Type B pancreatic cell (in vitro differentiated cells): ENCODE measurements at places on chromosomes 7 and 10.

- no peak overlapping the region for H3K27ac ChIP-seq
- peaks cover 23% of the 10 kb centered on the region for H3K36me3 ChIP-seq
- DNase-seq, result no peak
- peaks cover 18% of the 10 kb centered on the region for H3K4me1 ChIP-seq
These were observed 189.3 kb downstream of the MAD1L1 start for GRCh38 chr7:2043316-2044039.

DNA sequence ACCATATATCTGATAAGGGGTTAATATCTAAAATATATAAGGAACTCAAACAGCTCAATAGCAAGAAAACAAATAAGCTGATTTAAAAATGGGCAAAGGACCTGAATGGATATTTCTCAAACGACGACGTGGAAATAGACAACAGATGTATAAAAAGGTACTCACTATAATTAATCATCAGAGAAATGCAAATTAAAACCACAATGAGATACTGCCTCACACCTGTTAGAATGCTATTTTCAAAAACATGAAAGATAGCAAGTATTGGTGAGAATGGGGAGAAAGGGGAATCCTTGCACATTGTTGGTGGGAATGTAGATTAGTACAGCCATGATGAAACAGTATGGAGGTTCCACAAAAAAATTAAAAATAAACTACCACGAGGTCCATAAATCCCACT lies 163.2 kb downstream of the DKK1 start:
- H3K4me3 ChIP-seq, result no peak overlapping the region
- no peaks in the 10 kb centered on the region for H3K4me1 ChIP-seq
- H3K27me3 ChIP-seq, result no peaks in the 10 kb centered on the region
- no peak overlapping the region for H3K27ac ChIP-seq
- H3K36me3 ChIP-seq, result no peaks in the 10 kb centered on the region
- no peak for DNase-seq

GRCh38 chr7:32524631-32525030 lies 29.3 kb downstream of the AVL9 start:
- H3K27me3 ChIP-seq, result no peaks in the 10 kb centered on the region
- no peak for DNase-seq
- H3K4me3 ChIP-seq, result no peak overlapping the region
- no peak overlapping the region for H3K27ac ChIP-seq
- H3K4me1 ChIP-seq, result no peaks in the 10 kb centered on the region
- H3K36me3 ChIP-seq, result peaks cover 40% of the 10 kb centered on the region

DNA sequence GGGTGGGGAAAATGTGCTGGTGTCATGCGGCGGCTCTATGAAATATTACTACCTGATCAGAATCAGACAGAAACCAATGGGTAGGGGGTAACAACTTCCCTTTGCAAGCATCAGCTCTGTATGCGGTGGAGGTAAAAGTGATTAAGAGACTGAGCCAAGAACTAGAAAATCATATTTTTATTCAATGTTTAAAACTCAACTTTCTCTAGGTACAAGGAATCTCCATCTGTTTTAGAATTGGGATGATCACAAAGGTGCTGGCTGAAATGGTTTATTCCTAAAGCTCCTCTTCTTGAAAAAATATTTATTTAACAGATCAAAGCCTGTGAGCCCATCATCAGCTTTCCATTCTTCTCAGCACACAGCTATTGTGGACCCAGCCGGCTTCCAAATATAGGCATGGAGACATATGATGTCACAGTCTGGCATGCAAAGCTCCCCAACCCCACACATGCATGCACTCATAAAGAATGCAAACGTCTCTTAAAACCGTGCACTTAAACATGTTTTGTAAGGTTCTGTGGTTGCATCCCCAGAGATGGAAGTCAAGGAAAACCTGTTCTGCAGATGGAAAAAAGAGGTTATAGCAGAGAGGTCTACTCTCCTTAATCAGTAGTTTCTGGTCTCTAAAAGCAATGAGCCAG lies 126.0 kb downstream of the SKIDA1 start:
- H3K36me3 ChIP-seq, result peaks cover 8% of the 10 kb centered on the region
- peak overlapping the region; percentile 98 for H3K27ac ChIP-seq
- H3K27me3 ChIP-seq, result no peaks in the 10 kb centered on the region

GRCh38 chr10:8245131-8245813 lies 190.8 kb downstream of the GATA3 start:
- no peaks in the 10 kb centered on the region for H3K4me1 ChIP-seq
- H3K4me3 ChIP-seq, result no peak overlapping the region
- no peak for DNase-seq
- H3K27me3 ChIP-seq, result peaks cover 2% of the 10 kb centered on the region
- no peak overlapping the region for H3K27ac ChIP-seq

GRCh38 chr7:43721193-43721806 lies 8.0 kb downstream of the COA1 start:
- H3K27me3 ChIP-seq, result no peaks in the 10 kb centered on the region
- no peak overlapping the region for H3K27ac ChIP-seq
- peaks cover 19% of the 10 kb centered on the region for H3K36me3 ChIP-seq
- DNase-seq, result no peak

- no peak overlapping the region for H3K4me3 ChIP-seq
- peak overlapping the region; percentile 88 for H3K27ac ChIP-seq
- H3K4me1 ChIP-seq, result peaks cover 25% of the 10 kb centered on the region
- H3K36me3 ChIP-seq, result no peaks in the 10 kb centered on the region
These were observed 6.1 kb upstream of the PVRIG start for GRCh38 chr7:100213672-100214071.

GRCh38 chr10:103716206-103717160 lies 138.9 kb downstream of the SH3PXD2A start:
- H3K36me3 ChIP-seq, result peaks cover 7% of the 10 kb centered on the region
- H3K27me3 ChIP-seq, result no peaks in the 10 kb centered on the region
- peak overlapping the region; percentile 93 for H3K27ac ChIP-seq
- peaks cover 38% of the 10 kb centered on the region for H3K4me1 ChIP-seq
- peak overlapping the region; percentile 76 for H3K4me3 ChIP-seq

DNA sequence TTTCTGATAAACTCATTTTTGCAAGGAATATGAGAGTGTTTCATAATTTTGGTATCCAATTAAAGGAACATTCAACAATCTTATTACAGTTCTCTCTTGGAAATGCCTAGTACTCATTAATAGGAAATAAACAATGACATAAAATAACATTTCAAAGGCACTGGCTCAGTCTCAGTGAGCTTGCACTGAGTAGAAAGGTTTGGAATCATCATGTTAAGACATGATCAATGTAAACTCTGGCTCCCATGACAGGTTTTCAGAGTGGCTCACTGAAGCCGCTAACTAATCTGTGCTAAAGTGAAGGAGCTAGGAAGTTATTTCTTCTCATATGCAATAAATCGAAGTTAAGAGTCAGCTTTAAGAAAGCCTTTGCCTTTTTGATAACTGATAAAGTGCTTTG lies 203.3 kb upstream of the HGF start:
- H3K4me1 ChIP-seq, result no peaks in the 10 kb centered on the region
- no peak overlapping the region for H3K27ac ChIP-seq
- H3K27me3 ChIP-seq, result no peaks in the 10 kb centered on the region
- H3K36me3 ChIP-seq, result no peaks in the 10 kb centered on the region
- no peak for DNase-seq
- no peak overlapping the region for H3K4me3 ChIP-seq

DNA sequence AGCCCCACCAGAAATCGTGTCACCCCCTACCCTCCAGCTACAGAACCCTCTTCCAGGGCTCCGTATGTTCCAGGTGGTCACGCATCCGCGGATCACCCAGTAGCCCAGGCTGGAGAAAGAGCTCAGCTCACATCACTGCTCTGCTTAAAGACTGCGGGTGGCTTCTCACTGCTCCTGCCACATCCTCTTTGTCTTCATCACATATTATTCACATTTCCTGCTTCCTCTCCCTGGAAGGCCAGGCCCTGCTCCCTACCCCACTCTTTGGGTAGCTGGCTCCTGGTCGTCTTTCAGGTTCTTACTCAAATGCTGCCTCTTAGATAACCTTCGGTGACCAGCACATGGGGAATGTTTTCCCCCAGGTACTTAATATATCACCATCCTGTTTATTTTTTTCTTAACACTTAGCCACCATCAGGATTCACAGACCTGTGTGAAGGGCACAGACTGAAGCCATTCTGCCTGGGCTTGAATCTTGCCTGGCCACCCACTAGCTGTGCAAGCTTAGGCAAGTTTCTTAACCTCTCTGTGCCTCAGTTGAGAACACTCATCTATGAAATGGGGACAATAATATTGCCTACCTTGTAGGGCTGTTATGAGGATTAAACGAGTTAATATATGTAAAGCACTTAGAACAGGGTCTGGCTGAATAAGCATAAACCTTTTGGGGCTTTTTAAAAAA lies 307.8 kb downstream of the PRPF18 start:
- peaks cover 10% of the 10 kb centered on the region for H3K36me3 ChIP-seq
- H3K4me1 ChIP-seq, result peaks cover 27% of the 10 kb centered on the region
- peak overlapping the region; percentile 90 for H3K4me3 ChIP-seq

DNA sequence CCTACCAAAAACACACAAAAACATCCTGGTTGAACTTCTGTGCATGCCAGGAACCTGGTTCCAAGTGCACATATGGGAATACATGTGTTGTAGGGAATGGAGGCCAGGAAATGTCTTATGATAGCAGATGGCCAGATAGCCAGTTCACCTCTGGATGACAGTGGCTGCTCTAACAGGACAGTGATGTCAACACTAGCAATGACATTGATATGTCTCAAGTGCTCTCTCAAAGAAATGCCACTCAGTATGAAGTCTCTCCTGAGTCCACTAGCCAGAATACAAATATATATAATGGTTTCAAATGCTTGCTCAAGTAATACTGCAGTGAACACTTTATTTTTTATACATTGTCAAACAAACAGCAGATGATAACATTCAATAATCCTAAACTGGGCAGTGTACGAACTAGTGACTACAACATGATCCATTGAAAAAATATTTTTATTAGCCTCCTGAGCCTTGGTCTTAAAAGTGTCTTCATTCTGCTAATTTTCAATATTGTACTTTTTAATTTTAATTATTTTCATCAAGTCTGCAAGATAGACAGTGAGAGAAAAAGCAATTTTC lies 26.0 kb upstream of the PCDH15 start:
- H3K36me3 ChIP-seq, result no peaks in the 10 kb centered on the region
- no peak overlapping the region for H3K4me3 ChIP-seq
- DNase-seq, result no peak
- no peaks in the 10 kb centered on the region for H3K27me3 ChIP-seq
- H3K4me1 ChIP-seq, result no peaks in the 10 kb centered on the region

DNA sequence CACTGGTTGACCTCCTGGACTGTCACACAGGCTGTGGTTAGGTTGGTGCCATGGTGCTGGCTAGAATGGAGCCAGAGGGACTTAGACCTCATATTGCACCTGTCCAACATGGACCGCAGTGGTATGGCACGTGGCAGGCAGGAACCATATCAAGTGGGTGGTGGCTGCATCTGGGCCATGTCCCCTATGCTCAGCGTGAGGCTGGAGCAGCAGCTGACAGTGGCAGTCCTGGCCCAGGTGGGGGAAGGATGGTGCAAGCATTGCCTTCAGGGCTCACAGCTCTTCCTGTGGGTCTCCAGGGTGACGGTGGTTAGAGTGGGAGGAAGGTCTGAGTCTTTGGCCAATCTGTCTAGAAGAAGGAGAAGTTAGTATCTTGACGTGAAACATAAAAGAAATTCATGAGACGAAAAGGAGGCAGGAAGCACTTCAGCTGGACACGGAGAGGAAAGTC lies 54.5 kb upstream of the PFKFB3 start:
- H3K4me1 ChIP-seq, result peaks cover 19% of the 10 kb centered on the region
- DNase-seq, result no peak
- no peak overlapping the region for H3K27ac ChIP-seq
- peaks cover 13% of the 10 kb centered on the region for H3K36me3 ChIP-seq

DNA sequence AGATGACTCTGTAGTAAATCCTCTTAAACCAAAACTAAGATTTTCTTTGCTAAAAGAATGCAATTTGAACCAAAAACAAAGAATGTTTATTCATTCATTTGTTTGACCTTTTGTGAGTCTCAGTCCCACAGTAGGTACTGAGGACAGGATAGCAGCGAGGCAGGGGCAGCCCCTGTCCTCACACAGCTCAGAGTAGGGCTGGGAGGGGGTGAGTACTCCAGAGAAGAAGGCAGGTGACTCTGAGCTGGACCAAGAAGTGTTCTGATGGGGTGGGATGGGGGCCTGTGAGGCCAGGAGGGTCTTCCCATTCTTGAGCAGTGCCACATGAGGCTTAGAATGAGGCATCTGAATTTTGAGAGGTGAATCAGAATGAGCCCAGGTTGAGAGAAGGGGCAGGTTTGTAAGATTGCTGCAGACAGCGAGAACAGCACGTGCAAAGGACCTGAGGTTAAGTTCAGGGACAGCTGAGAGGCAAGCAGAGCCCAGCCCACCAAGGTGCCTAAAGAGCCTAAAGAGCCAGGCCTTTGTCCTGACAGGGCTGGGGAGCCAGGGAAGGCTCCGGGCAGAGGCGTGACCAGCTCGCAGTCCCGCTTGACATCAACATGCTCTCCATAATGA lies 56.9 kb upstream of the CHST15 start:
- H3K27ac ChIP-seq, result no peak overlapping the region
- H3K27me3 ChIP-seq, result no peaks in the 10 kb centered on the region
- no peak overlapping the region for H3K4me3 ChIP-seq
- peaks cover 23% of the 10 kb centered on the region for H3K4me1 ChIP-seq

GRCh38 chr7:100567031-100567730 lies 6.5 kb downstream of the SAP25 start:
- H3K4me3 ChIP-seq, result peak overlapping the region; percentile 31
- H3K27me3 ChIP-seq, result peaks cover 4% of the 10 kb centered on the region
- H3K4me1 ChIP-seq, result peaks cover 30% of the 10 kb centered on the region
- no peaks in the 10 kb centered on the region for H3K36me3 ChIP-seq
- DNase-seq, result no peak
- H3K27ac ChIP-seq, result peak overlapping the region; percentile 58

- H3K36me3 ChIP-seq, result no peaks in the 10 kb centered on the region
- peaks cover 32% of the 10 kb centered on the region for H3K4me1 ChIP-seq
- no peaks in the 10 kb centered on the region for H3K27me3 ChIP-seq
- DNase-seq, result no peak
- no peak overlapping the region for H3K27ac ChIP-seq
These were observed 143.4 kb upstream of the KLF14 start for GRCh38 chr7:130877236-130877990.

- no peak overlapping the region for H3K4me3 ChIP-seq
- no peak overlapping the region for H3K27ac ChIP-seq
- H3K27me3 ChIP-seq, result peaks cover 7% of the 10 kb centered on the region
- no peaks in the 10 kb centered on the region for H3K36me3 ChIP-seq
- no peak for DNase-seq
- no peaks in the 10 kb centered on the region for H3K4me1 ChIP-seq
These were observed 8.2 kb upstream of the SGPL1 start for GRCh38 chr10:70807556-70807955.

- H3K27me3 ChIP-seq, result peaks cover 6% of the 10 kb centered on the region
- no peak for DNase-seq
- H3K4me3 ChIP-seq, result no peak overlapping the region
These were observed 64.2 kb upstream of the IL6 start for GRCh38 chr7:22662556-22663356.

- no peak for DNase-seq
- H3K4me3 ChIP-seq, result peak overlapping the region; percentile 17
- no peaks in the 10 kb centered on the region for H3K27me3 ChIP-seq
- peaks cover 7% of the 10 kb centered on the region for H3K36me3 ChIP-seq
- no peaks in the 10 kb centered on the region for H3K4me1 ChIP-seq
- H3K27ac ChIP-seq, result peak overlapping the region; percentile 34
These were observed 55.7 kb downstream of the ADK start for GRCh38 chr10:74206746-74207145.
